Mesenchymal stem cell (in vitro differentiated cells and primary cell): ENCODE measurements at places on chromosomes 7 and 10.

DNA sequence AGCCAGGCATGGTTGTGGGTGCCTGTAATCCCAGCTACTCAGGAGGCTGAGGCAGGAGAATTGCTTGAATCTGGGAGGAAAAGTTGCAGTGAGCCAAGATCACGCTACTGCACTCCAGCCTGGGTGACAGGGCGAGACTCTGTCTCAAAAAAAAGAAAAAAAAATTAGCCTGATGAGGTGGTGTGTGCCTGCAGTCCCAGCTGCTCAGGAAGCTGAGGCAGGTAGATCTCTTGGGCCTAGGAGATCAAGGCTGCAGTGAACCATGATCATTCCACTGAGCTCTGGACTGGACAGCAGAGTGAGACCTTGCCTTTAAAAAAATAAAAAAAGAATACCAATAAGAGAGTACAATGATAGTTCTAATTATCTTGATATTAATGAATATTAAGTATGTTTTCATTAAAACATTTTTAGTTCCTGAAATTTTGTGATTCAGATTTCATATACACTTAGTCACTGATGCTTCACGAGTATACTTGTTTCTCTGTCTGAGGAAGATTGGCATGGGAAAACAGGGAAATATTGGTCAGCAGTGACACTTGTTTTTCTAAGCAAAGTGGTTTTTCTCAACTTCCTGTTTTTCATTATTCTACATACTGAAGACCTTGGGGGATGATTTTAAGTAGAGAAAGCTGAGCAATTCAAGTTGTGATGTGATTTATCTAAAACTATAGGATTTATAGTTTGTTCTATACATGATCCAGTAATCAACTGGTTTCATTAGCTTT is 76.8 kb downstream of the ADK start:
- DNase-seq: peak; percentile 26

DNA sequence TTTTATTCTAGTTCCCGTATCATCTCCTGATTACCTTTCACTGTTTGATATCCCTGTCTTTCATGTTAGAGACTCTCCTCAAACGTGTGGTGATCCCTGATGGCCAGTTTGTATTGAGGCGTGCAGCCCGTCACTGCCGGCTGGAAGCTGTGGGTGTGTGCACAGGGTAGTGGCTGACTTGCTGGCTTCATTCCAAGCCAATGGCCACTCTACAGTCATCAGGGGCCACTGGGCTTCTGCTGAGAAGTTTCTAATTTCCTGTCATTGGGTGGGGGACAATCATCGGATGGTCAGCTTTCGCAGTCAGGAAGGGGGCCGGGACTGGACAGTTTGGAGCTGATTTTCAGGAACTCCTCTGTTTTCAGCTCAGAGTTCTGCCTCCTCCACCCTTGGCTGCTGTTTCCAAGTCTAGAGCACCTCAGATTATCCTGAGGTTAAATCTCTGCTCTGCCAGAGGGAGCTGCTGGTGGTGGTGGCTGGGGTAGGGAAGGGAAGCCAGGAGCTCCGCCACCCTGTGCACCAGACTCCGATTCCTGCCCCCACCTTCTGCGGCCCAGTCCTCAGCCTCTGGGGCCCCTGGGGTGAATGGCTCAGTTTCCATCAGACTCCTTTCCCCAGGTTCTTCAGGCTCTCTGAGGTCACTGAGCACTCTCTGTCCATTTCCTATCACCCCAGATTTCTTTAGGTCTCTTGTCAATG is 34.9 kb downstream of the BAIAP2L1 start:
- no peak for DNase-seq

DNA sequence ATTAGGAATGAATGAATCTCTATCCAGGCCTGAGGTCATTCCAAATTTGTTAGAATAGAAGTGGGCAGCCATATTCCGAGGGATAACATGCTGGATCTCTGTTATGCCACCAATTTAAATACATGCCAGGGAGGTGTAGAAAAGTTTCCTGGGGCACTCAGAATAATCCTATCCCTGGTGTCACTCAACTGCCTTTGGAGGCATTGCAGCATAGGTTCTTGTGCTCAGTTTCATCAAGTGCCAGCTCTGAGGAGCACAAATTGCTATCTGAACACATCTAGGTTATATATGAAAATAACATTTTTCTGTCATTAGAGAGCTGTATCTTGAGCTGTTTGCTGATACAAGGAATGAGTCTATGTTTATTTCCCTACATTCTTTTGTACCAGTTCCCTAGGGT is 197.3 kb downstream of the CSTF2T start:
- DNase-seq: no peak

DNA sequence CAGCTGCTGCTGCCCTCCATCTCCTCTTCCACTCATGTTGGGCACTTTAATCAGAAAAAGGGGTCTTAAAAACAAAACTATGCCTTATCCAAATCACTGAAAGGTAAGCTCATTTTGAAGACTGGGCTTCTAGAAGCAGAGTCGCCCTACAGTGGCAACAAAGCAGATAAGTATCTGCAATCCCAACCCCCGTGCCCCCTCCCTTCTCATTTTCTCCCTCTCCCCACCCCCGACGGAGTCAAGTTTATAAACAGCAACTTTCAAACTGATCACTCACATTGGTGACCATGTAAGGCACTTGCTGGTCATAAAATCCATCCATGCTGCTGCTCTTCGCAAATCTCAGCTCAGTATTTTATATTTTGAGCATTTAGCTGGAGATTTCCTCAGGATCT is 738 bp downstream of the ETV1 start:
- DNase-seq: peak; percentile 64

- DNase-seq: no peak
Measured at GRCh38 chr10:71671994-71672946, 47.3 kb downstream of the C10orf105 start.

DNA sequence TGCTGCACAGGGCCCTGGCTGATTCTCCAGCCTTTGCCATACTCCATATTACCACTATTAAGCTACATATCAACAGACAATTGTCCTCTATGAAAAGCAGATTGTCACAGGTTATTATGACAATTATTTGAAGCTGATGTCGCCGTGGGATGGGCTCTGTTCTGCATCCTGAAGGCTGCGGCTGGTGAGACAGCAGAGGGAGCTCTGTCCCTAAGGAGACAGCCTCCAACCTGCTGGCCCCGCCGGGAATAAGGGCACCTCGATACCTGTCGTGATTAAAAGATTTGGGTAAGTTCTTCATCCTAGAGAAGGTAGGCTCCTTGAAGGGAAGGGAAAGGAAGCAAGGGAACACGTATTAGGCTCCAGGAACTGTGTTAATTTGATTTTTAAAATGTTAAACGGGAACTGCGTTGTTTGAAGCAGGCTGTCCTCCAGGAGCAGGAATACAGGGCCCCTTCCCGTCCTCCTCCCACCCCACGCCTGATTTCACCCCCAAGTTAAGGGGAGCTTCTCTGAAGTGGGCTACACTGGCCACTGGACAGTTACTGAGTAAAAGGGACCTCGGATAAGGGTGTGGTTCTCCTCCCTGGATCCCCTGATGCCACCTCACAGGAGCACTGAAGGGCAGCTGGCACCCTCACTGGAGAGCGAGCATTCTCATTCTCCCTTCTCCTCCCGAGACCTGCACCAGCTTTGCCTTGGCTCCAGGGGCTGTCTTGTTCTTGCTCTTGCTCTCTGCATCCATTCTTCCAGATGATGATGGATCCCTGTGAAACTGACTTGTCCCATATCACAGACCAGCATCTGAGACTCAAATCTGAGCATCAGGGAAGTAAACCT is 11.8 kb upstream of the TIAL1 start:
- DNase-seq: peak; percentile 37

DNA sequence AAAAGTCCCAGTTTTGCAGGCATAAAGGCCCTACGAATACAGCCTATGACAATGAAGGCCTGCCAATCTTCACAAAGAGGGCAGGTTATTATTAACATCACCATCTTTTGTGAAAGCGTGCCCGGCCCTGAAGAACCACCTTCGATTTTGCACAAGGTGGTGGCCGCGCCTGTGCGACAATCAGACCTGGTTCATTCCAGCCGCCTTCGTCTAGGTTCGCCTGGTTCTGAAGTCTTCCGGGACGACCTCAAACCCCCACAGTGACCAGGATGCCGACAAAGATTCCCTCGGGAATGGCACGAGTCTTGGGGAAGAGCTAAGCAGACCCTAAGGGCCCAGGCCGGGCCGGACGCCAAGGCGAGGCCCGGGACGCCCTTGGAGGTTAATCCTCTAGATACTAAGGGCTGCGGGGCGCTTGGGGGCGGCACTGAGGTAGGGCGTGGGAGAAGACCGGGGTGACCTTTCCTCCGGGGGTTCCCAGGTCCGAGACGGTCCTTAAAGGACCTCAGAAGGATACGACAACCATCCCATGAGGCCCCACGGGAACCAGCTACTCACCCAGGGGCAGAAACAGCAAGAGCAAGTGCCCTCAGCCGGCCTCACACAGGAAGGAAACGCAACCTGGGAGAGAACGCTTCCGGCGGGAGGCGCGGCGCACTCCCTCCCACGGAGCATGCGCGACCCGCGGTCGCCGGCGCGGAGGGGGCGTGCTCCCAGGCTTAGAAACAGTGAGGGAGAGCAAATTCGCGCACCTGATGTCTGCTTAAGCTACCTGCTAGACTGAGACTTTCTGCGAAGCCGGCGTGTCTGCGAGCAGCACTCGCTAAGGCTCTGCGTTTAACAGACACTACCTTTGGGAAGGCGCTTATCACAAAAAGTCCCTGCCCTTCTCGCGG is at the start of gene ATAD1:
Gene ATAD1, minus strand, starts transcription at position 618 of the 896 bp plus-strand sequence. CDS start 3,627 bp downstream, outside the sequence.
- peak; percentile 88 for DNase-seq

- no peak for DNase-seq
Measured at GRCh38 chr10:102676534-102677315, 32.4 kb downstream of the TRIM8 start.

DNA sequence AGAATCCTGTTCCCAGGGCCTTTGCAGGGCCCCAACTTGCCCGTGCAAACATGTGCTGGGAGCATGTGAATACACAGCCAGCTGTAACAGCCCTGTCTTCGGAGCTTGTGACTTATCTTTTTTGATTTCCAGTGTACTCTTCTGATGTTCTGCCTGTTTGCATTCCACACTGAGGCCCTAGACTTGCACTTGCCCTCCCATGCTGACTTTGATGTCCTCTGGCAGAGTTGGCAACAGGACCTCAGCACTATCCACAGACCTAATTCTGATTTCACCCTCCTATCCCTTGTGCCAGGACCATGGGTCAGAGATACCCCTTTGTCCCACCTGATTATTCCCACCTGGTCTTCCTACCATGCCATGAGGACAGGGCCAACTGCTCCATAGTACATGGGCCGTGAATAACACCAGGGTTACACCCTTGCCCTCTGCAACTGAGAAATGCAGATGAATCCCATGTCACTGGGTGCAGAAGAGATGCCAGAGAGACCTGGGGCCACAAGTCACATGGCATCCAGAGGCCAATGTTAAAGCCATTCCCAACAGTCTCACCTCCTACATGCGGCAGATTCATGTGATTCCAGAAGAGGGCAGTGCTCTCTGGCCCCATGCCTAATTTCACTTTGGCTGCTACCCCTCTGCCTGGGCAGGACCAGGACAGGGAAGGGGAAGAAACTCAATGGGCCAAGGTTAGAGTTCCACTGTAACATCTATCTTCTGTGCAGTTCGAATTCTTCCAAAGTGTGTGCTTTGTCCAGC is 43.0 kb downstream of the SCRN1 start:
- DNase-seq: peak; percentile 24

DNA sequence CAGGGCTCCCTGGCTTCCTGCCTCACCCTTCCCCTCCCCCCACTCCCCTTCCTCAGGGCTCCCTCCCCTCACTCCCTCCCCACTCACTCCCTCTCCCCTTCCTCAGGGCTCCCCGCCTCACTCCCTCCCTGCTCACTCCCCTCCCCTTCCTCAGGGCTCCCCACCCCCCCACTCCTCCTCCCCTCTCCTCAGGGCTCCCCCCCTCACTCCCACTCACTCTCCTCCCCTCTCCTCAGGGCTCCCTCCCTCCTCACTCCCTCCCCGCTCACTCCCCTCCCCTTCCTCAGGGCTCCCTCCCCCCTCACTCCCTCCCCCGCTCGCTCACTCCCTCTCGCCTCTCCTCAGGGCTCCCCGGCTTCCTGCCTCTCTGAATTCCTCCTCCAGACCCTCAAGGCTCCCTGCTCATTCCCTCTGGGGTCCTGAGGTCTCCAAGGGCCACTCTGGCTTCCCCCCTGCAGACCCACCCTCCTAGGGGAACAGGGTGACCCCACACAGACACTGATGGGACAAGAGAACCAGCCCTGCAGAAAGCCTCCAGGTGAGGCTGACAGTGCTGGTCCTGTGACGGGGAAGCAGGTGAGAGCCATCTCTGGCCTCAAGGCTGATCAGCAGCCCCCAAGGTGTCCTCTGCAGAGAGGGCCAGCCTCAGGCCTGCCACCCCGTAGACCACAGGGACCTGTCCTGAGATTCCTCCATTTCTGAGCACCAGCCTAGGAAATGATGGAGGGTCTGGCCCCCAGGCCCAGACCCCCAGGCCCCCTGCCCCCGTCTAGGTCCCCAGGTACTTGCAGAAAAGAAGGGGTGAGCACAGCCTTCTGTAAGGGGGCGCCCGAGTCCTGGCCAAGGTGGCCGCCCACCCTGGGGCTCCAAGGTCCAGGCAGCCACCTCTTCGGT is 47.2 kb downstream of the PWWP2B start:
- DNase-seq: no peak

- no peak for DNase-seq
Measured at GRCh38 chr10:44206127-44206818, 178.6 kb downstream of the CXCL12 start.

- DNase-seq: no peak
Measured at GRCh38 chr10:75392744-75393143, 8.8 kb downstream of the ZNF503 start.

- DNase-seq: peak; percentile 45
Measured at GRCh38 chr10:60032723-60033122, 126.4 kb upstream of the CCDC6 start.

DNA sequence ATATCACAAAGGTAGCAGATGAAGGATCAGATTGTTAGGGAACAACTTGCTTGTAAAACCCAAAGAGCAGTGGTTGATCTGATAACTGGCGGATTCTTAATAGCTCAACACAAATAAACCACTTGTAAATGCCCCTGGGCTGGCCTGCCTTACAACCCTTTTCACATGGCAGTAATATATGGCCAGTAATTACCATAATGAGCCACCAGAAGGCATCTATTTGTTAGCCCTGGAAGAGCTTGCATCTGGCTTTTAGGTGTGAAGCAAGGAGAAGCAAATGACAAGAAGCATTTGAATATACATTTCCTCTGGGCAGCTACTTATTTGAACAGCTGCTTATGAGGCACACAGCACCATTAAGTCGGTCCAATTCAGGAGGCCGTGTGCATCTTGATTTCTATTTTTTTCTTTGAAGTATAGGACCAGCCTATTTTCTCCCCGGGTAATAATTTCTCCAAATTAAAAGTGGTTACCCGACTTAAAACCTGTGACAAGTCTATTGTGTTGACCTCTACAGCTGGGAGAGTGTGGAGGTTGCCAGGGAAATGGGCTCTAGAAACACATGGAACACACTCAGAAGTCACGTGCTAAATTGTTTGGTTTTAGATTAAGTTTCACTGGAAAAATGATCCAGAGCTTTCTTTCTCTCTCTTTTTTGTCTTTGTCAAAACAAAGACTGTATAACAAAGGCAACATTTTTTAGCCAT is 113.4 kb downstream of the SEM1 start:
- peak; percentile 7 for DNase-seq

GRCh38 chr7:72362246-72362645 is 49.9 kb downstream of the CALN1 start:
- DNase-seq: no peak

DNA sequence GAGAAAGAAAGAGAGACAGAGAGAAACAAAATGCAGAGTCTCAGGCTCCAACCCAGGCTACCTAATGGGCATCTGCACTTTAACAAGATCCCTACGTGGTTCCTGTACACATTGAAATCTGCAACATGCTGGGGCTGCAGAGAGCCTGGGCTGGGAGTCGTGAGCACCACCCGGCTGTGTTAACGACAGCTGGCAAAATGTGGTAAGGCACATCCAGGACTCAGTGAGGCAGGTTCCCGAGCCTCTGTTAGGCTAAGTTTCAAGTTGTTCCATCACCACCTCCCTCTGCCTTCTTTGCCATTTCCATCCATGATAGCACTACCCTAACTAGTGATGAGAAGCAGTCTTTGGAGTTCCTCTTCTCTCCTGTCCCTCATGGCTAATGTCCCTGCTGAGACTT is 1.4 kb downstream of the AKR1B10 start:
- no peak for DNase-seq
